ENCODE measurements at places on chromosomes 1 and 21.

DNA sequence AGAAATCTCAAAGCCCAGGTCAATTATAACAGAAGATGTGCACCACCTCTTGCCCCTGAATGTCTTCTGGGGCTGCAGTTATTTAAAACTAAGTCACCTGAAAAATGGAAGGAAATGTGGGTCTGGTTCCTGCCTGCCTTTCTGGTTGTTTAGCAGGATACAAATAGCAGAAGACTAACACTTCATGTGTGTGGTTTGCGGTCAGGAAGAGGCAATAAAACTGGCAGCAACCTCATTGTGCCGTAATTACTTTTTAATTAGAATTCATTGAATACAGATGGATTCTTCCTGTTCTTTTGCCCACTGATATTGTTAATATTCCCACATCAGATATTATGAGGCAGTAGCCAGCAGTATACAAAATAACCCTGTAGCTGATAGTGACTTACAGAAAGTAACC lies 345.7 kb downstream of the ZNF326 start:
- DNase-seq: no peak

DNA sequence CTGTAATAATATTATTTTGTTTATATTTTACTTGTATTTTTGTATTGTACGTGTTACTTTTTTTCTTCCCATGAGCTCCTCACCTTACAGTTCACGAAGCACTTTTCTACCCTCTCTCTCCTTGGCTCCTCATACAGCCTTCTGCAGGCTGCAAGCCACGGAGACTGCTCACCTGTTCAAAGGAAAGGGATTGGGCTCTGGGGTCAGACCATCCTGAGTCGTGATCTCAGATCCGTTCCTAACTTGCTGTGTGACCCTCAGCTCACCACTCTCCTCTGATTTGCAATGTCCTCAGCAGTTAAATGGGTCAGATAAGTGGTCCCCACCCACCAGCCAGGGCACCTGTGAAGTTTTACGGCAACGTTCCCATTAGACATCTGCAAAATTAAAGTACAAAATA lies 54.1 kb downstream of the VWA5B1 start:
- no peak for DNase-seq

GRCh38 chr1:51323778-51324177 lies 6.6 kb downstream of the TTC39A start:
- DNase-seq: no peak

DNA sequence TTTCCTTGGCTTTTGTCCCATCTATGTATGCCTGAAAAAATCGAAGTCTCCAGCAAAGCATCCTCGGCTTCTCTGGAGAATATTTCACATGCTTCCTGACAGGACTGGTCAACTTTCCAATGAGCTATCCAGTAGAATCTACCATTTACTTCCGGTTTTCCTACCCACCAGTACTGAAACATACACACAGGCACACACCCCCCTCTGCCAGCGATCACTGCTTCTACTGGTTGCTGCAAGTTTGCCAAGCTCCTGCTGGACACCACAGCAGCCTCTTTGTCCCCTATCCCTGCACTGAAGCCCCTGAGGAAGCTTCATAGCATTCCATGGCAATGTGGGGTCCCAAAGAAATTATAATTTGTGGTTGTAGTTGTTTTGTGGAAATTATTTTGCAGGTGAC lies 536.8 kb downstream of the MATN1 start:
- DNase-seq: no peak

GRCh38 chr1:15583016-15583706 lies 1.7 kb downstream of the AGMAT start:
- DNase-seq: no peak

Data from ecto neural progenitor cell (in vitro differentiated cells).